ENCODE measurements at places on chromosomes 4 and X.

DNA sequence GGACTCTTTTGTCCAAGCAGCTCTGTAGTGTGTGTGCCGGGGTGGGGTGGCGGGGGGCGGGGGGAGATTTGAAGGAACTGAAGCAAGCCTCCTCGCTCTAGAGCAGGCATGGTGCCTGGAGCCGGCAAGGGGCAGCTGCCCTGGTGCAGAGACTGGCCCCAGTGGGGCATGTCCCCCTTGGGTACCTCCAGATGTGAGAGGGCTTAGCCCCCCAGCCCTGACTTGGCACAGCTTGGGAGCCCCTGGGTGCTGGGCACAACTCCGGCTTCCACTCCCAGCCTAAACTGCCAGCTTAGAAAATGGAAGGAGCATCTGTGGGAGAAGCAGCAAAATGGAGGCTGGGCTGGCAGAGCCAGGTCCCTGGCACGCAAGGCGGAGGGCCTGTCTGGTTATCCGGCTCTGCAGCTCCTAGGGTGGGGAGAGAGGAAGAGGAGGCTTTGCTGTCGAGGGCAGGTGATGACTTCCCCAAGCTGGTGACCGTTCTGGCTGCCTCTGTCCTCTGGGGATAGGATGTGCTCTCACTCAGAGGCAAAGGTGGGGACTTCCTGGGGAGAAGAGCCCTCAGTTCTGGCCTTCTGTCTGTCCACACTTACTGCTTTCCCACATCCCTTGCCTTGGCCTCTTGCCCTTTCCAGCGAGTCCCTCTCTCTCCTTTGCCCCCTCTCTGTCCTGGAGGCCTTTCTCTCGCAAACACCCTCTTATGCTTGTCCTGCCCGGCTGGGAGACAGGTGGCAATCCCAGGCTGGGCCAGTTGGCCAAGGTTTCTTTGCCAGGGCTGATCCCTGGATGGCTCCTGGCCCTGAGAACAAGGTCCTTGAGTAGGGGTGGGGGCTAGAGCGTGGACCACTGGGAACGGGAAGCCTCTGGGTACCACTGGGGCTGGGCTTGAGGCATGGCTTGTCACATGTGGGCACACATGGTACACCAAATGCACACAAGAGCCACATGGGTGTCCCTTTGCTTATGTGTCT lies 2.0 kb downstream of the DLG3 start:
- no peak for DNase-seq

DNA sequence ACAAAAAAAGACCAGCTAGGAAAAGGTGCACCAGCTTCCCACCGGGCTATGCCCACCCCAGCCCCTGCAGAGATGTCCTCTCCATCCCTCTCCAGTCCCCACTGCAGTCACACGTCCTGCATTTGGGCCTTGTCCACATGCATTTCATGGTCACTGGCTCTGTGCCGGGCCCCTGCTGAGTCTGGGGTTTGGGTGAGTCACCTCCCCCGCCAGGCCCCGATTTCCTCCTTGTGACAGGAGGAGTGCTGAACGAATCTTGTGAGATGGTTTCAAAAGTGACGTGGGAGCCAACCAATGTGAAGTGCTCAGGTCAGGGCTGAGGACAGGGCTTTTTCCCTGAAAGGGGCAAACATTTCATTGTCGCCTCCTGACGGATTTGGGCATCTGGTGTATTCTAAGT lies 7.1 kb downstream of the CPZ start:
- DNase-seq: no peak

- no peak for DNase-seq
Observed at GRCh38 chr4:37568489-37568888, 117.7 kb downstream of the RELL1 start.

DNA sequence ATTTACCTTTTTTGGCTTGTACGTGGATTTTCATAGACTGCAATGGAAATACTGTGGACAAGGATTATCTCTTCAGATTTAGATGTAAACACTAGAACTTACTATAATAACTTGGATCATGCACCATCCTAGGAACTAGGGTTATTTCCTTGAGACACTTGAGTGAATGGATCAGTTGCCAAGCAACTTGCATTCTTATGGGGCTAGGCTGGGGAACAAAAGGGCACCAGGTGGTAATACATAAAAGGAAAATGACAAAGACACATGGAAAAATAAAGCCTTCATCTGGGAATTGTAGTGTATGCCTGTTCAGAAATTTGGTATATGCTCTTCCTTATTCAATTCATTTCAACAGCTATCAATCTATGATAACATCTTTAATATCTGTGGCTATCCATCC lies 247.1 kb downstream of the SPRY1 start:
- no peak for DNase-seq

- DNase-seq: no peak
Observed at GRCh38 chr4:39510348-39510929, 16.8 kb downstream of the UGDH start.

DNA sequence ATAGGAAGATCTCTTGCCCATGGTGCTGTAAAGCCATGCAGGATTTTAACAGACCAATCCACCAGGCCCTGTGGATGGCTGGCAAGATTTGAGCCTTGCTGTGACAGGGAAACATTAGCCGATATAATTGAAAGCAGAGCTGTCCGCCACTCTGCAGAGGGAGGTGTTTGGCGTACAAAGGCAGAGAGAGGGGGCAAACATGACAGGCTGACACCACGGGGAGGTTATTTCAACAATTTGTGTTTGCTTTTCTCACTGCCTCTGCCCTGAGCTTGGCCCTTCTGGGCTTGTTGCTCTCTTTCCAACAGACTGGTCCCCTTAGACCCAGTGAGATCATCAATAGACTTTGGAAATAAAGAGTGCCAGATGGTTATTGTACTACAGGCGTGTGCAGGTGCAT lies 59.4 kb downstream of the CLNK start:
- no peak for DNase-seq
